Diencephalon (tissue), 1 donor: ENCODE measurements at places on chromosomes 3 and 15. TPM values are rescaled to one million over a fixed set of nuclear protein-coding genes. Genes with fewer than 3 reads are reported as not detected.

Gene MKRN3
- 23.8 TPM for total RNA-seq

Gene CHRNA5
- total RNA-seq, result 7.6 TPM

Gene PLCL2
- 112 TPM for total RNA-seq

Gene SUSD5
- total RNA-seq, result 7.4 TPM

Gene SQOR
- total RNA-seq, result 4.2 TPM

Gene C3orf49
- not detected for total RNA-seq

Gene OSTN
- 0.92 TPM for total RNA-seq

Gene CHST14
- total RNA-seq, result 1.8 TPM
